ENCODE measurements at places on chromosomes 3 and 15. TPM values are rescaled to one million over a fixed set of nuclear protein-coding genes. Genes with fewer than 3 reads are reported as not detected.

IGSF11 gene
- not detected for total RNA-seq

NR2F2 gene
- 4.8 TPM for total RNA-seq

IDH3A gene
- 38.8 TPM for total RNA-seq

C2CD4B gene
- not detected for total RNA-seq

POPDC2 gene
- not detected for total RNA-seq

LYZL4 gene
- not detected for total RNA-seq

CNTN4 gene
- 0.21 TPM for total RNA-seq
